ENCODE measurements at places on chromosomes 3 and 15. TPM values are rescaled to one million over a fixed set of nuclear protein-coding genes. Genes with fewer than 3 reads are reported as not detected.

DNA sequence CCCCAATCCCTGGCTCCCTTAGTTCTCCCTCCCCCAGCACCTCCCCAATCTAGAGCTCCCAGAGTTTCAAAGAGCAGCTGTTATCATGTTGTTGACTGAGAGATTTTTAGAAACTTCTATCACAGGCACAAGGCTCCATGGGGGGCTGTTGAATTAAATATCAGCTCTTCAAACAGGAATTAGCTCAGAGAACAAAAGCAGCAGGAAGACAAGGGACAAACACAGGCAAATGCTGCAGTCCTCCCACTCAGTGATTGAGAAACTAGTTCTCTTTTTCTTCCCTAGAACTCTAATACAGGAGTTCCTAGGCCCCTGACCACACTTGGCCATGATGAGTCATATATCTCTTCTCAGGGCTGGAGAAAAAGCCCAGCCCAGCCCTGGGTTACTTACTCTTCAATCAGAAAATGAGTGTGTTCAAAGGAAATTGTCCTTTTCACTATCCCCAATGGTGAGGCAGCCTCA is 262.1 kb downstream of the IGSF11 start:
- no peak for DNase-seq

GRCh38 chr3:156151824-156152428 is 31.5 kb downstream of the KCNAB1 start:
- DNase-seq: peak; percentile 83

The PRICKLE2 gene
- total RNA-seq: 8.9 TPM

- DNase-seq: no peak
Measured at GRCh38 chr15:75923756-75924155, 20.1 kb downstream of the FBXO22 start.

DNA sequence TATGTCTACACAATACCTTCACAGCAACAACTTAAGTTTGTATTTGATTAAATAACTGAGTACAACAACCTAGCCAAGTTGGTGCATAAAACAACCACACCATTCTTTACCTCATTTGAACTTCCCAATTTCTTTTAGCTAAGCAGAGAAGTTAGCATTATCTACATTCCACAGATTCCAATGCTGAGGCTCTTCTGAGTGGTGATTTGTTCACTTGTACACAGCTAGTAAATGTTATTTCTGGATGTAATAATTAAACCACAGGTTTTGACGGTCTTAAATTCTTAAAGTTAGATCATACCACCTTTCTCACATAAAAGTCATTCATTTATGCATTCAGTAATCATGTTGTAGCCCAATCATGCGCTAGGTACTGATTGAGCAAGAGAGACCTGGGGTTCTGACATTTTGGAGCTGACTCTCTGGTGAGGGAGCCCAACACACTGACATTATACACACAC is 102.5 kb downstream of the SST start:
- no peak for DNase-seq

DNA sequence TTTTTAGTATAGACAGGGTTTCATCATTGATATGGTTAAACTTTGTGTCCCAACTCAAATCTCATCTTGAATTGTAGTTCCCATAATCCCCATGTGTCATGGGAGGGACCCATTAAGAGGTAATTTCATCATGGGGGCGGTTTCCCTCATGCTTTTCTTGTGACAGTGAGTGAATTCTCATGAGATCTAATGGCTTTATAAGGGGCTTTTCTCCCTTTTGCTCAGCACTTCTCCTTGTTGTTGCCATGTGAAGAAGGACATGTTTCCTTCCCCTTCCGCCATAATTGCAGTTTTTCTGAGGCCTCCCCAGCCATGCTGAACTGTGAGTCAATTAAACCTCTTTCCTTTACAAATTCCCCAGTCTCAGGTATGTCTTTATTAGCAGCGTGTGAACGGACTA is 20.2 kb upstream of the ZNF710 start:
- DNase-seq: no peak

The TTLL13 gene
- not detected for total RNA-seq
